CD4-positive, alpha-beta T cell treated with Interleukin-15 for 1 hour (primary cell): ENCODE measurements at places on chromosomes 1 and 21.

GRCh38 chr1:153968000-153968363, 280 bp downstream of the CREB3L4 start:
- no peak for DNase-seq

GRCh38 chr21:33039536-33039935, 13.8 kb downstream of the OLIG2 start:
- no peak for DNase-seq

- DNase-seq, result no peak
These were observed 279.6 kb downstream of the NFIA start for GRCh38 chr1:61361931-61362330.

GRCh38 chr21:33025489-33026442, at the start of gene OLIG2:
TSS of gene OLIG2 (plus strand) at chr21:33025935. CDS start at chr21:33026863, 928 bp downstream.
- DNase-seq, result no peak

- no peak for DNase-seq
These were observed 54.6 kb downstream of the ADSS2 start for GRCh38 chr1:244397131-244397530.

GRCh38 chr1:14923727-14924452, 229.7 kb upstream of the TMEM51 start:
- DNase-seq, result peak; percentile 27

GRCh38 chr1:177620636-177621190, 349.1 kb downstream of the SEC16B start:
- DNase-seq, result no peak

DNA sequence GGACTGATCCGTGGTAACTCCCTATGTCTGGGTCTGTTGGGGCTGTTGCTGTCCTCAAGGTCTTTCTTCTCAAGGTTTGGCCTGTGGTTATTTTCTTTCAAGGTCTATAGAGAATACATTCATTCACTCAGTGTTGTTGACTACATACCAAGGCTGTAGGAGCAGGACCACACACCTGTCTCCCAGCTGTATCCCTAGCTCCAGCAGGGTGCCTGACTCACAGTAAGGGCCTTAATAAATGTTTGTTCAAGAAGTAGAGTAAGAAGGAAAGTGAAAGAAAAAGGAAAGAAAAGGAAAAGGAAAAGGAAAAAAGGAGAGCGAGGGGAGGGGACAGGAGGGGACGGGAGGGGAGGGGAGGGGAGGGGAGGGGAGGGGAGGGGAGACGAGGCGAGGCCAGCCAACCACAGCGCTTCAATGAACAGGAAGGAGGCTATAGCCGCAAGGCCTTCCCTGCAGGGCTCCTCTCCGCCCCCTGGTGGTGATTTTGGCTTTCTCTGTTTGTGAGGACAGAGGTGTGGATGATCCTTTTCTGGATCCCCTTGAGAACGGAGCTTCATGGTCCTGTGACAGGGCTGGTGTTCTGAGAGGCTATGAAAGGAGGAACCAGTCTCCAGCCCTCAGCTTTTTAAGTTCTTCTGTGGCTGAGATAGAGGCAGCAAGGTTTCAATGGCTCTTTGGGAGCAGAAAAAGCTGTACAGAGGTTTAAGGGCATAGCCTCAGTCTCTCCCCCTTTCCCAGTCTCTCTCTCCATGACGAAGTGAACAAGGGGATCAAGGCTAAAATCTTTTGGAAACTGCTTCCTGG, 30.6 kb upstream of the LCE5A start:
- peak; percentile 38 for DNase-seq

DNA sequence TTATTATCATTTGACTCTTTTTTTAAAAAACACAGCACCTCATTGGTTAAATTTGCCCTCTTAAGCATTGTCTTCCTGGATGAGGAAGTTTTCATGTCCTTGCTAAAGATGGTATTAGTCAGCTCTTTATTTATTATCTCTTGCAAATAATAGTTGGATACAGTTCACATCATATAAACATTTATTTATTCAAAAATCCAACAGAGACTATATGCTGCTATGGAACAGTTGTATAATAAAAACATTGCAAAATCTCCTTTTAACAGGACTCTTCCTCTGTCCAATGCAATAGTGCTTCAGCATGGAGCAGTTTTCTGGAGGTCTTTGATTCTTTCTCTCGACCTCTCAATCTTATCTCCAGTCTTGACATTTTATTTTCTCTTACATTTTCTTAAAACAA, 49.5 kb upstream of the VCAM1 start:
- DNase-seq, result no peak

- DNase-seq, result no peak
These were observed 22.2 kb downstream of the SLC26A9 start for GRCh38 chr1:205920861-205921569.

DNA sequence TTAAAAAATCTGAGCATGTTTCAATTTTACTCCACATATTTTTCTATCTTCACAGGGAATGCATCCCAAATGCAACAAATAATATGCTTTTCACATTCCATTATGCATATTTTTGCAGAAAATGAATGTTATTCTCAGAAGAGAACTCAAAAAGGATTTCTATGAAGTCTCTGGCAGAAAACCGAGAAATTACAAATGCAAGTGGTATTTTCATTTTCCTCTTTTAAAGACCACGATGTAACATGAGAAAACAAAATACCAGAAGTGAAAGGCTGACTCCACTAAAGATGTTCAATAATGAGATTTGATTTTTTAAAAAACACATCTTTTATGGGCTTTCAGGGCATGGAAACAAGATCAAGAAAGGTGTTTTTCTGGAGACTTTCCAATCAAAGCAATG, 5.0 kb upstream of the PDC start:
- DNase-seq, result no peak

DNA sequence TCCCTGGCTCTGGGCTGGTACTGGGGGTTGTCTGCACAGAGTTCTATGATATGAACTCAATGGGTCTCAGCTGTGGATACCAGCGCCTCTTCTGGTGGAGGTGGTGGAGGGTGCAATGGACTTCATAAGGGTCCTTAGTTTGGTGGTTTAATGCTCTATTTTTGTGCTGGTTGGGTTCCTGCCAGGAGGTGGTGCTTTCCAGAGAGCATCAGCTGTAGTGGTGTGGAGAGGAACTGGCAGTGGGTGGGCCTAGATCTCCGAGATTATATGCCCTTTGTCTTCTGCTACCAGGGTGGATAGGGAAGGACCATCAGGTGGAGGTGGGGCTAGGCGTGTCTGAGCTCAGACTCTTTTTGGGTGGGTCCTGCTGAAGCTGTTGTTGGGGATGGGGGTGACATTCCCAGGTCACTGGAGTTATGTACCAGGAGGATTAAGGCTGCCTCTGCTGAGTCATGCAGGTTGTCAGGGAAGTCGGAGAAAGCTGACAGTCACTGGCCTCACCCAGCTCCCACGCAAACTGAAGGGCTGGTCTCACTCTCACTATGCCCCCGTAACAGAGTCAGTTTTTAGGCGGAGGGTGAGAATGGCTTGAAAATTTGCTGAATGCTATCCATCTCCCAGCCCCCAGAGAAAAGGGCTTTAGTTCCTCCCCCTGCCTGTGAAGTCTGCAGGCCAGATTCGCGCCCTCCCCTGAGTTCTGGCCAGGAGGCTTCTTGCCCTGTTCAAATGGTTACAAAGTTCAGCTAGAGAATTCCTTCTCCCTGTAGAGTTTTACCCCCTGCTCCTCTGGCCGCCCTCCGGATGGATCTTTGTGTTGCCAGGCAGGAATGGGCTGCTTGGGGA, 902.9 kb downstream of the LTN1 start:
- DNase-seq, result no peak

DNA sequence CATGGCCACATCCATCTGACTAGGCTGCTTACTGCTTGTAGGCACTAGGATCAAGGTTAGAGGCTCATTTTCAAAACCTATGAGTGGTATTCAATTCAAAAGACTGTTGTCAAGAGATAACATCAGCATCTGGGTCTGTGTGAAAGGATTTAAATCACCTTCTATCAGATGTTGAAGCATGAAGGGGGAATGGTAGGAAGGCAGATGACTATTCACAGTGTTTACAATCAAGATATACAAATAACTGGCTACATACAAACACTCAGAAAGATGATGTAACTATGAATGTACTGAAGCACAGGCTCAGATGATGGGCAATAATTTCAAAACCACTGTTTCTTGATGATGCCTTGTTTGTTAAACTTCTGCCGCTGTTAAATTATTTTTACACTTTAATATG, 249.2 kb downstream of the SLC45A1 start:
- DNase-seq, result no peak

GRCh38 chr1:238186887-238187574, 296.3 kb upstream of the ZP4 start:
- no peak for DNase-seq

DNA sequence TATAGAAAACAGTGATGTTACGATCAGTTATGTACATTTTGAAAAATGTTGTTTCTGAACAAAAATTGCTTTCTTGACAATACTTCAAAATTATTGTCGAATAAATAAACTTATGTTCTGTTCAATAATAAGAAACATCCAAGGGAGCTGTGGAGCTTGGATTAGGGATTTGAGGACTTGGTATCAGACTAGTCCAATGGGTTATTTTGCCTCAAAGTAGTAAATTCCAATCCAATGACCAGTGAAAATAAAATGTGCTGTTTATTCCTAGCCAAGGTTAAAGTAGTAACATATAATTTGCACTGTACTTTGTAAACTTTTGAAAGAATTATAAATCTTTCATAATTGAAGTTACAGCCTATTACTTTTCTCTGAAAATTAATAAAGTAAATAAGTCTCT, 79.1 kb upstream of the IVNS1ABP start:
- no peak for DNase-seq

DNA sequence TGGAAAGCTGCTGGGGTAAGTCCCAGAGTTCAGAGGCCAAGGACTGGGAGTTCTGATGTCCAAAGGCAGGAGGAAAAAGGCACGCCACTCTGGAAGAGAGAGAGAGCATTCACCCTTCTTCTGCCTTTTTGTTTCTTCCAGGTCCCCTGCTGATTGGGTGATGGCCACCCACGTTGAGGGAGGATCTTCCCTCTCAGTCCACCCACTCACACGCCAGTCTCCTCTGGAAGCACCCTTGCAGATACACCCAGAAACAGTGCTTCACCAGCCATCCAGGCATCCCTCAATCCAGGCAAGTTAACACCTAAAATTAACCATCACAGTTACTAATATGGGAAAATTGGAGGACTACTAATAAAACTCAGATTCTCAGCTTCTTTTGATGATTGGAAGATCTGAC, 66.1 kb upstream of the PARP1 start:
- DNase-seq, result no peak

DNA sequence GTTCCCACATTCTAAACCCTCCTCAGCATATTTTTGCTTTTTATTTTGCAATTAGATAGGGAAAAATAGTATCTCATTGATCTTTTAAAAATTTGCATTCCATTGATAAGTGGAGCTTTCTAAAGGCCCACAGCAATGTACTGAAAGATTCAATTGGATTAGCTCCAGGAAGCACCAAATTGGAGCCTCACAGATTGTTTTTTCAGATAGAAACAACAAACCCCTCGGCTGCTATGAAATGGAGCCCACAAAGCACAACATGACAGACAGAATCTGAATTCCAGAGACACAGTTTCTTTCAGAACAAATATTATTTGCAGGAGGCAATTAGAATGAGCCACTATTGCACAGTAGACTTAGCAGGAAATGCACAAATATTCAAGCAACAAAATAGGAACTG, 58.9 kb upstream of the KIF26B start:
- no peak for DNase-seq

DNA sequence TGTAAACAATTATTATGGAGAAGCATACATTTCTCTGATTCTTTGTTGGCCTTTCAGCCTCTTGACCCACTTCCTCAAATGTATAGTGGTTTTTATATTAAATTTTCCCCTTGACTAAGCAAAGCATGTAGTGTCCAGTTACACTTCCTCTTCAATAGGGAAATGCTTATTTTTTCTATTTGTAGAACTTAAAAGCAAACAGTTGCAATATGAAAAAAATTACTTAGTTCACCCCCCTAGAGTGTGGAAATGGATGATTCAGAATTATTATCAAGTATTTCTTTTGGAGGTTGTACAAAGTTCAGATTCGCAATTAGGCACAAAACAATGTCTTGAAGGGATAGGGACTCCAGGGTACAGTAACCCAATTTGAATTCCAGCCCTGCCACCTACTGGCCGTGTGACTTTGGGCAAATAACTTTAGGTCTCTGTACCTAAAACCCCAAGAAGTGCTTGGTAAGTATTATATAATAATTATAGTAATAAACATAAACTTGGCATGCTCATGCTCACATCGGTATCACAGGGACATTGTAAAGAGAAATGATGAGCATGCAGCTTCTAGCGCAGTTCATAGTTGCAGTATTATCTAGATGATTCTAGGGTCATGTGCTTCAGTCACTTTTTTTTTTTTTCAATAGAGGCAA, 28.6 kb upstream of the IFNGR2 start:
- peak; percentile 66 for DNase-seq
